ENCODE measurements at places on chromosomes 5 and 9.

DNA sequence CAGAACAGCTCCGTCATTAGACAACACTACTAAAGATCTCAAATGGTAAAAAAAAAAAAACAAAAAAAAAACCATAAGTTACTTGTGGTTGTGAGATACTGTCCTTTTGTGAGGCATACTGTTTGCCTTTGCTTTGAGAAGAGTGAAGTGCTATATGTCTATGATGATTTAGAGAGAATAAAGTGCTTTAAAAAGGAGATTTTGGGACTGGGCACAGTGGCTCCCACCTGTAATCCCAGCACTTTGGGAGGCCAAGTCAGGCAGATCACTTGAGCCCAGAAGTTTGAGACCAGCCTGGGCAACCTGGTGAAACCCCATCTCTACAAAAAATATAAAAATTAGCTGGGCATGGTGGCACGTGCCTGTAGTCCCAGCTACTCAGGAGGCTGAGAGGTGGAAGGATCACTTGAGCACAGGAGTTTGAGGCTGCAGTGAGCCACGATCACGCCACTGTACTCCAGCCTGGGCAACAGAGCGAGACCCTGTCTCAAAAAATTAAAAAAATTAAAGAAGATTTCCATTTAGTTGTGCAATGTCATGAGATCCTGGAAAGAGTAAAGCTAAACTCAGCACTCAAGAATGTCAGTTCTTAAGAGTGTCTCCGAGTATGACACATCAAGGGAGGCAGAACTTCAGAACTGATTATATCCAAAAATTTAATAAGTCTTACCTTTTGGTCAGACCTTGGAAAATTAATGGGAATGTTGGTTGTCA is 87.3 kb downstream of the PRDM6 start:
- no peak for DNase-seq

DNA sequence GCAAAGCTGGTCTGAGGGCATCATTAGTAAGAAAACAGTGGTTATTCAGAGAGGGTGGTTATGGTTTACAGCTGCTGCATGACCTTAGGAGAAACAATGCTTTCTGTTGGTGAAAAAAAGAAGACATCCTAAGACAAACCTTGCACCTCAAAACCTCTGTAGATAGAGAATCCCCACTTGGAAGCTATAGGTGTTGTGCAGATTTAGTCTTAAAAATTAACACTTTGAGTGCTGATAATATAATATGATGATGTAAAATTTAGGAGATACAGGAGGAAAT is 1.4 kb upstream of the PTTG1 start:
- no peak for DNase-seq

GRCh38 chr9:111400564-111400898 is 70.5 kb upstream of the OR2K2 start:
- DNase-seq, result no peak

DNA sequence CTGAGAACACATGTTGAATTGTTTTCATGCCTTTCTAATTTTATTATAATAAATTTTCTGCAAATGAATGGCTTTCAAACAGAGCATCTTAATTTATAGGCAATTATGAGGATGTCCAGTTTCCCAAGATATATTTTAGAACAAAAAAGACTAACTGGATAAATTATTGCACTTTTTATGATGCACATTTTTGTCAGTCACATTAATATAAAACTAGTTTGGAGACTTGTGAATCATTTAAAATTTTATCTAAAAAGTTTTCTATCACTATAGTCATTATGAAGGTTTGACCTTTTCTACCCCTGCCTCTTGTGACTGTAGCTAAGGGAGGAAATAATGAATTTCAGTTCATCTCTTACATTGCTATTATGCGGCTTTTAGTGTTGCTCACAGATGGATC is 393.8 kb downstream of the TAF11L14 start:
- no peak for DNase-seq

DNA sequence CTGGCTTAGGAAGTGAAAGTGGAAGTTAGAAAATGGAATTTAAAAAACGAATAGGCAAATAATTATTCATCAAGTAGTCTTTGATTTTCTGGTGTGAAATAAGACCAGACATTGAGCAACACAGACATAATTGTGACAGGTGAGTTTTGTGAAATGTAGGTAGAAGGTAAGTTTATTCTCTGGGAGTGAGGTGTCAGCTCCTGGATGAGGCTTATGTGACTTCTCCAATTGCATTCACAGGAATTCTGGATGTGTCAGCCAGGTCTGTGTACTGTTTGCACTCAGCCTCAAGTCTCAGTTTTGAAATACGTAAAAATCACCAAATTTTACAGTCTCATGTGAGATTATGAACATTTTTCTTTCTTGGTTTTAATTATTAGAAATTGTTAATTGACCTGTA is 537.6 kb downstream of the CETN3 start:
- no peak for DNase-seq

GRCh38 chr9:135315572-135315971 is 164.0 kb upstream of the PPP1R26 start:
- no peak for DNase-seq

DNA sequence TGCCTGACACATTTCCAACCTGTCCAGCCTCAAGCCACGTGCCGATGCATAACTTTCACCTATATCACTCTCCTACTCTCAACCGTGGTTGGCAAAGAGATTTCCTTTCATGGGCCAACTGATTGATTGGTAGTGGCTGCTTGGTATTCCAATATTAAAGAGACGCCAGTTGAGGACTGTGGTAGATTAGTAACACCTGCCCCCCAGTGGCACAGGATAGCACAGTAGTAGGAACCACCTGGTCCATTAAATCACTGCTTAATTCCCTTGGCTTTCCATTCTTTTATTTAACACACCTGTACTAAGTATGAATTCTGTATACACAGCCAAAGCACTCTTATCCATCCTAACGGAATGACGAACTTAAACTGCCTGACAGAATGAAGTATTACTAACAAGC is 19.1 kb upstream of the FOXB2 start:
- no peak for DNase-seq
